Kidney (tissue), 22 donors: ENCODE measurements at places on chromosomes 12 and 14. TPM values are rescaled to one million over a fixed set of nuclear protein-coding genes. Genes with fewer than 3 reads are reported as not detected.

DNA sequence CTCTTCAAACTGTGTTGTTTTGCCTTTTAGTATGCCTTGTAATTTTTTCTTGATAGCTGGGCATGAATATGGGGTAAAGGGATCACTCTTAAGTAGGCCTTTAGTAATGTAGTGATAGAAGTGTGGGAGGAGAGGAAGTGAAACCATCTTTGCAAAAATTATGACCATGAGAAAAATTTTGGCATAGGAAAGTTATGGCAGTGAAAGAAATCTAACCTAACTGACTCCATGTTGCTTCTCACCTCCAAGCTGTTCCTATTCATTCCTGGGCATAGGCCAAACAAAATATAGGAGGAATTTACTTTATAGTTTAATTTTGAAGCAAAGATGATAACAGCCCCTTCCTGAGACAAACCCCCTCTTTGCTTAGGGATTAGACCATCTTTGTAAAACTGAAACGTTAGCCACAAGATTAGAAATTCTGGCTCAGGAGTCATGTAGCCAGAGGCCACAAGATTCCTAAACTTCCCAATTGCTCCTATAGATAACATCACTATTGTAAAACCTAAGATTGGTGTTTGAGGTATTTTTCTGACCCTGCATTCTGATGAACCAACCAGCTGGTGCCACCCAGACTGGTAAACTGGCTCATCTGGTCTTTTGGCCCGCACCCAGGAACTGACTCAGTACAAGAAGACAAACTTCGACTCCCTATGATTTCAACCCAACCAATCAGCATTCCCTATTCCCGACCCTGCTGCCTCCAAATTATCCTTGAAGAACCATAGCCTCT, 45.8 kb downstream of the CRADD start:
- no peak for DNase-seq

DNA sequence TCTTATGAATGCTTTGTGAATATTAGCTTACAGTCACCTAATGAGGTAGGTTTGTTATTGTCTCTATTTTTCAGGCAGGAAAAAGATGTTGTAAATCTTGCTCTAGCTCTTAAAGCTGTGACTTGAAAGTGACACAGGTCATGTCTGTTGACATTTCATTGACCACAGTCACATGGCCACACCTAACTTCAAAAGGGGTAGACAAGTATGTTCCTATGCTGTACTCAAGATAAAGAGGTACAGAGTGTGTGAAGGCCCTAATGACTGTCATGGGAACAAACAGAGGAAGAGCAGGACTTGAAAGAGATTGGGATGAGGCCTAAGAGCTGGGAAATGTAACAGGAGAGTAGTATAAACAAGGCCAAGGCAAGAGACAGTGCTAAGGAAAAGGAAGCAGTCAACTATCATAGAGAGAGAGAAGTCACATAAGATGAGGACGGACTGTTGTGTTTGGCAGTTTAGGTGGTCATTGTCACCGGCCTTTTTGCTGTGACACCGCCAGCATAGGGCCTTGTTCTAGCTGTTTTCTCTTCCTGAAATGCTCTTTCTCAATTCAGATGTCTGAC, 181.0 kb downstream of the CFAP54 start:
- no peak for DNase-seq

CALCOCO1 gene
- total RNA-seq, result 109 TPM

DDX23 gene
- 65.5 TPM for total RNA-seq

DNA sequence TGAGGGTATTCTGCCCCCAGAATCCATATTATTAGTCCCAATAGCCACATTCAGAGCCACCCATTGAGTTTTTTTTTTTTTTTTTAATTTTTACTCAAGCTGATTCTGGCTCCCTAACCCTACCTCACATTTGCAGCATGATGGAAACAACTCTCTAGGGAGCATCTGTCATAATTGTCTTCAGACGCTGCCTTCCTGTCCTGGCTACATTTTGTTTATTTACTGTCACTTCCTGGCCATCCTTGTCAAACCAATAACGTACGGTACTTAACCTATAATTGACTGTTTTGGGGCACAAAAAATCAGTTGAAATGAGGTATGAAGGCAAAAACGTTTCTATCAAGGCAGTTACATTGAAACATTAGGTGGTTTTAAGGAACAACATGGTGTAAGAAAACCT, 2.1 kb downstream of the GLIPR1 start:
- no peak for DNase-seq

IAPP gene
- total RNA-seq, result not detected

GRCh38 chr14:101635749-101636560, 74.7 kb downstream of the DIO3 start:
- DNase-seq, result no peak

MMP17 gene
- total RNA-seq, result 3.2 TPM

DNA sequence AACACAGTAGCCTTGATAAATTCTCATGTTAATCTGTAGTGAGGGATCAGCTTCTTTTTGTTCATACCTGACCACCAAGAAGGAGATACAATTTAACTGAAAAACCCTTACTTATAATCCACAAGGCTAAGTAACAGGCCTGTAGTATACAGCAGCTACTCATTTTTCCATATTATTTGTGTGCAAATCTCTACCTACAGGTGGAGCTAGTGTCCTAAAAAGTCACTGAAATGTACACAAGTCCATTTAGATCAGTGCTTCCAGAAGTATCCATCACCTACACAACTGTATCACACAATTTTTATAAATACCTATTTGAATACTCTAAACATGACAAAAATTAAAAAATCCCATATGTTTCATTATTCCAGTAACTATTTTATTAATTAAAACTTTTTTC, 173.2 kb downstream of the SLC35F4 start:
- no peak for DNase-seq

DNA sequence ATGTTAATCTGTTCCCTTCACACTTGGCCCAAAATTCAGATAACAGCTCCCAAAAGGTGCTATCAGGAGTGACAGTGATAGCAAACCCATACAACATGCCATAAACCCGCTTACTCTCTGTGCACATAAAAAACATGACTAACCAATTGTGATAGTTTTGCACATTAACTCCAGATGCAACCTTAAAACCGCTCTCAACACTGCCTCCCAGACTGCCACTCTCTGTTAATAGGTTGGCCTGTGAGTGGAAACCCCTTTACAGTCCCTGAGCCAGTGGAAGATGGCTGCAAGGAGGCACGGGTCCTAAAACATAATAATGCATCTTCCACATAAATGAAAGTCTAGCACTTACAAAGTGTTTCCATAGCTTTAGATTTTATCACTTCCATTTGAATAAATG, 12.0 kb upstream of the TMTC1 start:
- no peak for DNase-seq

RNF34 gene
- total RNA-seq, result 48.1 TPM

- no peak for DNase-seq
Measured at GRCh38 chr12:44054281-44054680, 218.4 kb downstream of the TMEM117 start.

- no peak for DNase-seq
Measured at GRCh38 chr12:19518209-19518608, 78.9 kb downstream of the AEBP2 start.

DNA sequence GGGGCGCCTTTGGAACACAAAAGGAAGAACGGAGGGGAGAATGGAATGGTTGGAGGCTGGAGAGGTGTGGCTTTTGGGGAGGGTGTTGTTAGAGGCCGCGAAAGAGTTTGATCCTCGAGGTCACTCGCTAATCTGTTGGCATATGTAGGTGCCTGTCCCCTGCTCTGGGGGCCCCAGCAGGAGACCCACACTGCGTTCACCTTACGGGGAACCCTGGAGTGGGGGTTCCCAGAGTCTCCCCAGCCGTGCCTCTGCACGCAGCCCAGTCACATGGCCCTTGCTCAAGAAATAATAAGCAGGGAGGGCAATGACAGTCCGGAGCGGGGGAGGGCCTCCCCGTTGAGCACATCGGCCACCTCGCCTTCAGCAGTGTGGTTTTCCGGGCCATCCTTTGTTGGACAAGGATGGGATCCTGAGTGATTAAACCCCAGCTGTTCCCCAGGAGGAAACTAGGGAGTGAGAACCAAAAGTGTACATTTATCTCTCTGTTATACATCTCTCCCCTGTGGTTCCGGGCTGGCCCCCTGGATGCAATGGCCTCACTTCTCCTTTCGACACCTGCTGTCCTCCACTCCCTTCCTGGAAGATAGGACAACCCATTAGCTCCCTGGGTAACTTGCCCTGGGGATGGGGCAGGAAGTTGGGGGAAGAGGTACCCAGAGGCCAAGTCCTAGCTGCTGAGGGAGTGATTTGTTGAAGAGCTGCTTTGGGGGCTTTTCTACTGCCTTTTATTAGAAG, 1.3 kb downstream of the PLEKHG3 start:
- no peak for DNase-seq

GALNT16 gene
- total RNA-seq, result 13.1 TPM

DNA sequence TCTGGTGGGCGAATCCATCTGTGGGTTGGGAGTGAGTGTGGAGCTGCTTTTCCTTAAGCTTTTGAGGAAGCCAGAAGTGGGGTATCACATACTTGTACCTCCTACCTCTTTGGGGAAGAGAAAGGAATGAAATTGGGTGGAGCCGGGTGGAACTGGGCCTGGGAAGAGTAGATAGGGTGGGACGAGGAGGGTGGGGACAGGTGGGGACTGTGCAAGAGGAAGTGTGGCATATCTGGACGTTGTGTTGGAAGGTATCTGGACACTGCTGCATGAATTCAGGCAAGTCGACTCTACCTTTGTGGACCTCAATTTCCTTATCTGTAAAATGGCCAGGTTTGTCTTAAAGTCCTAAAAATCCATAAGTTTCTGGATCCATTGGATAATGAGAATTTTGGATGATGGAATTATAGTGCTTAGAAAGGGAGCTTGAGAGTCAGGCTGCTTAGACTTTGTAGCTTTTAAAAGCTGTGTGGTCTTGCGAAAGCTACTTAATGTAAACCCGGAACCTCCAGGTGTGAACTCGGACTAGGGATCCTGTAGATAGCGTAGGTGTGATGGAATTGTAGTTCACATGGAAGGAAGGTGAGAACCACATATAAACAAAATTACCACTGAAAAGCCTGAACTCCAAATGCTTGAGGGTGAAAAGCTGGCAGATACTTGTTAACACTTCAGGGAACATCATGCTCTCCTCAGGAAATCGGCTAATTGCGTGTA, 2.1 kb downstream of the VRTN start:
- DNase-seq, result no peak

WSCD2 gene
- 1.6 TPM for total RNA-seq

PROX2 gene
- total RNA-seq, result not detected

- DNase-seq, result peak; percentile 28
Measured at GRCh38 chr14:99136047-99136400, 136.0 kb downstream of the BCL11B start.
